ENCODE measurements at places on chromosomes 5 and 9.

DNA sequence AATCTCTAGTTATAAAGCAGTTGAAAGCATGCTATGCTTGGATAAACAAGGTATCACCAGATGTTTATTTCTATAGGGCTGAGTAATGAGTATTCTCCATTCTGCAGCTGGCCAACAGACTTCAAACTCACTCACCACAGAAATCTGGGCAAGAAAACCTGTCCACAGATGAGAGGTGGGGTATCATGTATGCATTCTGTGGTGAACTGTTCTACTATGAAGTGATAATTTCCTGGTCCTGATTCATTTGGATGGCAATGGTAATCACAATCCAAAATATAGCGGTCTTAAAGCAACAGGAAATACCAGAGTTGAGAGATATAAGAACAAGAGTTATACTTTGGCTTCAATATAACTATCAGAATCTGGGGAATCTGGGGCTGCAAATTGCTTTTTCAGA, 65.9 kb upstream of the EFNA5 start:
- DNase-seq, result peak; percentile 12

GRCh38 chr5:139667730-139668063, 19.5 kb downstream of the CXXC5 start:
- peak; percentile 58 for DNase-seq

DNA sequence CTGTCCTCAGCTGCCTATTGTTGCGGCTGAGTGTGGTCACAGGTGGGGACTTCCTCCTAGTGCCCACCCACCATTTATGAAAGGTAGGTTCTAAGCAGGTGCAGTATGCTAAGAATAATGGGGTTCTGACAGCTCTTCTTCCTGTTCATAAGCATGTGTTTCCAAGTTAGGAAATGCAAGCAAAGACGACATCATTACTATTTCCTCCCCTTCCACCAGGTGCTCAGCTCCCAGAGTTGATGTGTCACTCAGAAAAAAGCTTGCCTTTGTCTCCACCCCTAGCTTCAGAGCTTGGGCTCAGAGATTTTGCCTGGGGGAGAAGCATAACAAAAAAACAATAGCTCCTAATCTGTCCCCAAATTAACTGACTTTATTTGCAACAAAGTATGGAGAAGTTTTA, 1076.7 kb downstream of the NR2F1-AS1 start:
- DNase-seq, result no peak

DNA sequence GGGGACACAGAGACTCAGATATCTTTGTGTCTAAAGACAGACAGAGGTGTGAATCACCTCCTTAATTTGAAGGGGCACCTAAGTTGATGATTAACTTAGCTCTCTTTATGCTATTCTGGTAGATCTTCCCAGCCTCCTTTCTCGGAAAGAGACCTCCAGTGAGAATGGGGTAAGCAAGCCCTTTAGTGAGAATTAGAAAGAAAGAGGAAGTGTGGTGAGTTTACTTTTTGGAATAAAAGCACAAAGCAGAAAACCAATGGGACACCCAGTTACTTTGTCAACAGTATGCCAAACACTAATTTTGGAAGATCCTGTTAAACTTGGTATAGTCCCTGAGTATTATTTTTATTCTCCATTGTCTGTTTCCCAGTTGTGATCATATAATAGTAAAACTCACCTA, 302.8 kb upstream of the RASA1 start:
- no peak for DNase-seq

DNA sequence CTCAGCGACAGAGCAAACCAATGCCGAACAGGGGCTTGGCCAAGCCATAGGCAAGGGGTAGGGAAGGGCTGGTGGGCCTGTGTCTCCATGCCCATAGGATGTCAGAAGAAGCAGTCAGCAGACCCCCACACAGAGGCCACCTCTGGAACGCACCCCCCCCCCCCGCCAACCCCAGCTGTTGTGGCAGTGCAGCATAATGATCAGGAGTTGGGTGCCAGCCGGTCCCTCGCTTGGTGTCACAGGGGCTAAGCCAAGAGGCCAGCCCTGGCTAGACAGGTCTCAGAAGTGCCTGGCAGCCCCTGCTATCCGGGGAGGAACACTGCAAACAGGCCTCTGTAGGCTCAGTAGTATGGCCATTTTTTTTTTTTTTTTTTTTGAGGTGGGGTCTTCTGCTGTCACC, 3.7 kb upstream of the MXD3 start:
- DNase-seq, result no peak

DNA sequence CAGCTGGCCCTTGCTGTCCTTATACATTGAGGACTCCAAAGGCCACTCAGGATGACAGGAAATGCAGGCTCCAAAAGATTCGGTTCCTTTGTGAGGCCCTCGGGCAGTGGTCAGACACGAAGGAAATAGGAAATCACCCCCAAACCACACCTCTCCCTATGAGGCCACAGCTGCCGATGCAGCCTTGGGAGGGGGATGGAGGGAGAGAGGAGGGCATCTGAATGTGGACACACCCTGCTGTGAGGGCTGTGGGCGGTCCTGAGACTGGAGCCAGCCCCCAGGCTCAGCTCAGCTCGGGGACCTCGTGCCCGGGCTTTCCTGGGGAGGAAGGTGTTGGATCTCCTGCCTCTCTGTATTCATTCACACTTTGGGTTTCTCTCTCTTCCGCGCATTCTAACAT, 2.7 kb upstream of the CLPTM1L start:
- no peak for DNase-seq

All from fibroblast of mammary gland (primary cell).